H1 (cell line): ENCODE measurements at places on chromosomes 4 and X.

DNA sequence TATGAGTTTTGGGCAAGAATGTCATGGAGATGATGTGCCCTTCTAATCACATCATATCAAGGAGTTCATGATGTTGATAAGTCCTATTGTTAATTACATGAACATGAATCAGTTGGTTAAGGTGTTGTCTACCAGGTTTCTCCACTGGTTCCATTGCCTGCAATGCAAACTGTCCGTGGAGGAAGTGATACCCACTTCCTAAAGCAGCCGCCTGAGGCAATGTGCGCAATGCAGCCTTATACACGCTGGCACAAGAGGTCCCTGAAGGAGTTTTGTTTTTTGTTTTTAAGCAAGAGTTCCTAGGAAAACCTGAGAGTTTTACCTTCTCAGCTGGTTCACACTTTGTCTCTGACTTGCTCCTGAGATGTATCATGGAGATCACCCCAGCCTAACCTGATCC lies 5.9 kb upstream of the GPKOW start:
- no peak for DNase-seq

DNA sequence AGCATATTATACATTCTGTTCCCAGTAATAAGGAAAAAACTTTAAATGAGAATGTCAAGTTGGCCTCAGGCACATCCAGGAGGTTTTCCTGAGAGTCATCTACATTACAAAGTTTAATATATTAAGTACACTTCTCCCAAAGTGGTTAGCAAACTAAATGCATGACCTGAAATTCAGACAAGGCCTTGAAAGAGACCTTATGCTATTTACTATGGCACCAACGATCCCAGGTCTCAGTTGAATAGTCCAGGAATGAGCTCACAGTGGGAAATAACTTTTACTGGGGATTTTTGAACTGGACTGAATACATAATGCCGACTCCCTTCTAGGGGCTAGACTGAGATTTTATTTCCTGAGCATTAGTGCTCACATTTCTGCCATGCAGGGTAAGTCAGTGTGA lies 1577.5 kb upstream of the PCDH7 start:
- DNase-seq: no peak

DNA sequence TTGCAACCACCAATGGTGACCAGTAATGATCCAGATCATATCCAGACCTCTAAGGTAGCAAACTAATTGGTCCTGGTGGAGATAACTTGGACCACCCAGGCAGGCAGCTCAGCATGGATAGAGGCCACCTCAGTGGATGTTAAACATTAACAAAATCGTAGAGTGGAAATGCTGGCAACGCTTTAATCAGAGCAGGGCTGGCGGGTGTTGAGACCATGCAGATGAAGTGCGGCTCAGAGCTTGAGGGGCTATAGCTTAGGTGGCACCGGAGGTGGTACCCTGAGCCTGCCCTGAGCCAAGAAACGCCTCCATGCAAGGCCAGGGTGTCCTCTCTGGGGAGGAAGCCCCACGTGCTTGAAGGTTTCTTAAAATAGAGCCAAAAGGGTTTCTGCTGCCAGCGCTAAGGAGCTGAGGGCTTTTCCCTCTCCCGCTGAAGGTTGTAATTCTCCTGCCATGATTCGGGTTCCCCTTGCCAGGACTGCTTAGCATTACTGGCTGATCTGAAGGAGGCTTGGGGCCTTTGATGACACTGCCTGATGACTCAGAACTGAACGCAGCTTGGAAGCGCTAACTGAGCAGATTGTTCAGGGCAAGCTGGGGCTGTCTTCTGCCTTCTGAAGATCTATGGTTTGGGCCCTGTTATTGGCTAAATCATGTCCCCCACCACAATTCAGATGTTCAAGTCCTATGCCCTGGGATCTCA lies 177.8 kb upstream of the ATP6AP2 start:
- DNase-seq: no peak

DNA sequence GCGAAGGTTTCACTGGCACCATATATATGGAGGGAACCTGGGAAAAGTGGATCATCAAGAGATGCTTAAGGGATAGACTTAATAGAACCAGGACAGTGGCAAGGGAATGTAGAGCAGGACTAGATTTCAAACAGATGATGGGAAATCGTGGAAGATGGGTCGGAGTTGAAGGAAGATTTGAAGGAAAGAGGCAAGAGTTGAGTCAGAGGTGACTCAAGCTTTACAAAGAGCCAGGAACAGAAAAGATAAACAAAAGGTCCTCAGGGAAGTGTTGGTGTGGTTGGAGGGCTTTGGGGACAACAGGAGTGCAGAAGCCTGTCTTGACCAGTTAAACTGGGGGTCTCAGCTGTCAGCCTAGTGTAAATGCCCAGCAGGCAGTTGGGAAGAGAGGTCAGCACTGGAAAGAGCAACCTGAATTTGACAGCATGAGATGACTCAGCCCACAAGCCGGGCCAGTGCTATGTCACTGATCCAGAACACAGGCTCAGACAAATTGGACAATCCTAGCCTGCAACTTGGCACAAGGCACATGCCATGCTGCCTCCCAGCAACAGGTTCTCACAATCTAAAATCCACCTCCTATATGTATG lies 230.5 kb downstream of the IDS start:
- no peak for DNase-seq

GRCh38 chrX:69216911-69217310 lies 51.7 kb upstream of the PJA1 start:
- DNase-seq: no peak

DNA sequence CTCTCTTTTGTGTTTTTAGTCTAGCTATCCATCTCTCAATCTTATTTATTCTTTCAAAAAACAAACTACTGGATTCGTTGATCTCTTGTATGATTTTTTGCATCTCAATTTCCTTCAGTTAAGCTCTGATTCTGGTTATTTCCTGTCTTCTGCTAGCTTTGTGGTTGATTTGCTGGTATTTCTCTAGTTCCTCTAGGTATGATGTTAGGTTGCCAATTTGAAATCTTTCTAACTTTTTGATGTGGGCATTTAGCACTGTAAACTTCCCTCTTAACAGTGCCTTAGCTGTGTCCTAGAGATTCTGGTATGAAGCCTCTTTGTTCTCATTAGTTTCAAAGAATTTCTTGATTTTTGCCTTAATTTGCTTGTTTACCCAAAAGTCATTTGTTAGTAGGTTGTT lies 15.2 kb upstream of the NEXMIF start:
- DNase-seq: no peak

- no peak for DNase-seq
Observed at GRCh38 chr4:171710743-171711142, 102.5 kb upstream of the GALNTL6 start.

DNA sequence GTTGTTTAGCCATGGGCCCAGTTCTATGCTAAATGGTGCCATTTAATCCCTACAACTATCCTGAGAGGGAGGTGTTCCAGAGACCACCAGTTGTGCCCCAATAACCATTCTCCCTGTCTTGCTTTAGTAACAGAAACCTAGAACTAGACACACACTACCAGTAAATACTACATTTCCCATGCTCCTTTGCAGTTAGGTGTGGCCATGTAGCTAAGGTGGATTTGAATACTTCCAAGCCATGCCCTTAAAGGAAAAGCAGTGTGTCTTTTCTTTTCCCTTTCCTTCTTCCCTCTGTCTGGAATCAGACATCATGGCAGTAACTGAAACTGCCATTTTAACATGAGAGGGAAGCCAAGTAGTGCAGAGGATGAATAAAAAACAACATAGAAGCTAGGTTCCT lies 90.9 kb upstream of the TMEM33 start:
- DNase-seq: no peak

- DNase-seq: no peak
Observed at GRCh38 chr4:99665983-99666382, 8.4 kb upstream of the C4orf54 start.

- DNase-seq: no peak
Observed at GRCh38 chrX:20320461-20321159, 53.9 kb upstream of the RPS6KA3 start.

DNA sequence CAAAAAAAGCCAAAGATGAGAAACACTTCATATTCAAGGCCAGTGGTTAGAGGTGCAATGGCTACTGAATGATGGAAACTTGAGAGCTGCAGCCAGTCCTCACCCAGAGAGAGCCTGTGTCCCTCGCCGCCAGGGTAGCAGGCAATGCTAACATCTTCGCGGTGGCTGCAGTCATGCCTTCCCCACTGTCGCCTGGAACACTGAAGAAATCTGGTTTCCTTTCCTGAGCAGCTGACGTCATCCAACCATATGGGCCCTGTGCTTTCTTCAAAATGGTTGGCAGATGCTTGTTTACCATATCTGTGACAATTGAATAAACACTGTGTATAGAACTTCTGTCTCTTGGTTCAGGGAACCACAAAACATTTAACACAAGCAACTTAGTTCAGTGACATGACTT lies 39.7 kb downstream of the PRSS12 start:
- no peak for DNase-seq

GRCh38 chr4:133969202-133969848 lies 232.3 kb downstream of the PABPC4L start:
- DNase-seq: no peak

- DNase-seq: no peak
Observed at GRCh38 chr4:95517576-95518345, 31.0 kb downstream of the UNC5C start.

DNA sequence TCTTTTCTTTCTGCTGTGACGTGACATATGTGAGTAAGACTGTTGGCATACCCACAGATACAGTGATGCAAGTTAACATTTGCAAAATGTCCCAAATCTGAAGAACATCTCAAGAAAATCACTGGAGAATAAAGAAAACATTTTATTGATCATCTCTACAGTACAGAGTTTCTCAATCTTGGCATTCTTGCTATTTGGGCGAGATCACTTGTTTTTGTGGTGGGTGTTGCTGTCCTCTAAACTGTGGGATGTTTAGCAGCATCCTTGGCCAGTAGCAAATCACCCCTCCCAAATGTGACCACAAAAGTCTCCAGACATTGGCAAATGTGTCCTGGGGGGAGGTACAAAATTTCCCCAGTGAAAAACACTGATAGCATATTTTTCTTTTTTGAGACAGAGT lies 28.8 kb downstream of the AMELX start:
- DNase-seq: no peak

DNA sequence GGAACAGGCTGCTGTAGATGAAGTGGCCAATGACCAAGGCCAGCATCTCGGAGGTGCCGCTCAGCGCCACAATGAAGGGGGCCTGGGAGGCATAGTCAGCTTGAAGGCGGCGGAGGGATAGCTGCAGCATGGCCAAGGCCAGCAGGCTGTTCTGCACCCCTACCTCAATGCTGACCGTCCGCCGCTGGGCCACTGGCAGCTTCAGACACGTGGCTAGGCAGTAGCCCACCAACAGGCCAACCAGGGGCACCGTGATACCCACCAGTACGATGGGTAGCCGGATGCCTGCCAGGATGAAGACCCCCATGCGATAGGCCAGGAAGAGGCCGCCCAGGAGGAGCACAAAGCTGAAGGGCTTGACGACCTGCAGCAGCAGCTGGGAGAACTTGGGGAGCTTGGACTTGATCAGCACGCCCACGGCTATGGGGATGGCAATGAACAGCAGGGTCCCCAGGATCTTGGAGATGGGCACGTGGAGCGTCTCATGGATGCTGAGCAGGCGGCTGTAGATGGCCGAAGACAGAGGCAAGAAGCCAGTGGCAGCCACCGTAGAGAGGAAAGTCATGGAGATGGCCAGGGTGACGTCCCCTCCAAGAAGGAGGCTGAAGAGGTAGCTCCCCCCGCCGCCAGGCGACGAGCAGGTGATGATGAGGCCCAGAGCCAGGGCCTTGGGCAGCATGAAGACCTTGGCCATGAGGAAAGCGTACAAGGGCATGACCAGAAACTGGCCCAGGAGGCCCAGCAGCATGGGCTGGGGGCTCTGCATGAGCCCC lies 1.3 kb upstream of the UBL4A start:
- no peak for DNase-seq

DNA sequence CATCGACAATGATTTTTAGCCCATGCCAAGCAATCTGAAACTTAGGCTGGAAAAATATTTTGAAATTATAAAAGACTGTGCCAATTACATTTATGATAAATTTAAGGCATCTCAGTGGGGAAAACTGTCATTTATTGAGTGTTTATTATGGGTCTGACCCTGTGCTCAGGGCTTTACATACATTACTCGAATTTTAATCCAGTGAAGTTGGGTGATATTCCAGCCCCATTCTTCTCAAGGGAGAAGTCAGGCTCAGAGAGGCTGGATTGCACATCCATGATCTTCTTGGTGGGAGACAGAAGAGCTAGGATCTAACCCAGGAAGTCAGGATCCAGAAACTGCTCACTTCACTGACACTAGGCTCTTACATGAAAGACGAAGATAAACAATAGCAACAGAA lies 260.8 kb downstream of the QDPR start:
- no peak for DNase-seq

GRCh38 chr4:101604976-101605375 lies 185.6 kb upstream of the BANK1 start:
- no peak for DNase-seq
